ENCODE measurements at places on chromosomes 2 and 18.

DNA sequence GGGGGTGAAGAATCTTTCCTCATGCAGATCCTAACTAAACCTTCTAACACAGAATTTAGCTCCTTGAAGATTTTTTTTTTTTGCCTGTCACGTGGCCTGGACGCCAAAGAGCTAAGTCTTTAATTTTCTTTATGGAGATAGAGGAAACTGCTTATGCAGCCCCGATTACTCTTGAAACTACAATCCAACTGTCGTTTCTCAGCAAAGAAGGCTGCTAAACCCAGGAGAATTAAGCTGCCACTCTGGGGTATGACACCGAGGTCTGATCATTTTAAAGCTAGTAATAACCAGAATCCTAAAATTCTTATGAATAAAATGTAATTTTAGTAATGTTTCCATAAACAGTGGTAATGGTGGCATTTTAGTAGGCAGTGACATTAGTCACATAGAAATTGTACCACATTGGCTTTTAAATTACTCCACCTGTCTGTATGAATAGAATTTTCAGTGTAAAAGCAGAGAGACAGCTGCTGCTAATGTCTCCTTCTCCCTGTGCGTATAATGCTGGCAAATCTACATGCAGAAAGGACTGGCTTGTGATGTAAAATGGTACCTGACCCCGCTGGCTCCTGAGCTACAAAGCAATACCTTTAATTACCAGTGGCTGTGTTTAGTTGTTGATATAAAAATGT is 86.5 kb downstream of the MEIS1 start:
- DNase-seq, result no peak

- DNase-seq, result no peak
These were observed 52.7 kb downstream of the ST6GAL2 start for GRCh38 chr2:106833256-106833655.

DNA sequence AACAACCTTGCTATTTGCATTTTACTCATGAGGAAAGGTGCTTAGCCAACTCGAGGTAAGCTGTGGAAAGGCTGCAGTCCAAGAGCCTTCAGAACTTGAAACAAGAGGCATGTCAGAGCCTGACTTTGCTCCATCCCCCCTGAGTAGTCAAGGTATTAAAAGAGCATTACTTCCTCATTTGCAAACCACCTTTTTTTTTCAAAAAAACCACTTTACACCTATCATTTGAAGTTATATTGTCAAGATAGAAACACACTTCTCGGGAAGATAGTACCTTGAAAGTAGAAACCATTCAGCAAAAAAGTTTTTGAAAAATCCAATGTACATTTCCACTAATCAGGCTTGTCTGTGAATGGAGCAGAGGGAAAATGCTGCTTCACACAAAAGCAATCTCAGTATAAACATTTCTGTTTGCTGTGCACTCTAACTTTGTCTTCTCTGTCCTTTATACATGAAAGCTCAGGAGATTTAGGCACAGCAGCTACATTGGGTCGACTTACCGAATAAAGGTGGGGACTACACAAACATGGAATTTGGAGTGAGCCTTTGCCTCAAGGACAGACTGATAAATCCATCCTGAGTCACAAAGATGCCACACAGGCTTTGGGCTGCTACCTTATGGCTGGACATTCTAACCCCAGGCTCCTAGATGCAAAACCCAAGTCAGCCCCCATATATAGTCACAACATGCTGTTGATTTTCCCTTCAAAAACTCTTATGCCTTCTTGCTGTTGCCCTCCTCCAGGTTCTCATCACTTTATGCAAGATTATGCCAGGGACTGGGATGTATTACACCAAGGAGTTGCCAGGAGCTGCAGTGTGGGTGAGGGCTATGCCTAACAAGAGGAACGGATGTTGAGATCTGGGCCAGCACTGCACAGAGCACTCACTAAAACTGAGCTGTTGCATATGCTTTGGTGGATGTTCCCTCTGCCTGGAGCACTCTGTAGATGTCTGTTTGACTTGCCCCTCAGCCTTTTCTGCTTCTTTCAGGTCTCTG is 41.4 kb upstream of the EML4 start:
- no peak for DNase-seq

DNA sequence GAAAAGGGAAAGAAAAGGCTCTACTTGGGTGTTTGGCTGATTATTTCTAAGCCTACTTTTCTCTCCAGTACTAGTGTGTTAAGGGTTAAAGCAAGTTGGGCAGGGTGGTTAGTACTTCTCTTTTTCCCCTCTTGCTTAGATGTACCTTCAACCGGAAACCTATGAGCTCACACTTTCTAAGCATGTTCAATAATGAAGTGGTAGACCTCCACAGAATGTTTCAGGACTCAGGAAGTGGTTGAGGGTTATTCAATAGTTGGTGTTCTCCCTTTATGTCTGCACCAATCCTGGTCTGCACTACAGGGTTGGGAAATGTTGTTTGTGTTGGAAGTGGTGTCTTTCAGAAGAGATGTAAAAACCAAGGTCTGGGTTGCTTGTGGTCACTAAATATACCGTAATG is 137.1 kb downstream of the ZEB2 start:
- no peak for DNase-seq

DNA sequence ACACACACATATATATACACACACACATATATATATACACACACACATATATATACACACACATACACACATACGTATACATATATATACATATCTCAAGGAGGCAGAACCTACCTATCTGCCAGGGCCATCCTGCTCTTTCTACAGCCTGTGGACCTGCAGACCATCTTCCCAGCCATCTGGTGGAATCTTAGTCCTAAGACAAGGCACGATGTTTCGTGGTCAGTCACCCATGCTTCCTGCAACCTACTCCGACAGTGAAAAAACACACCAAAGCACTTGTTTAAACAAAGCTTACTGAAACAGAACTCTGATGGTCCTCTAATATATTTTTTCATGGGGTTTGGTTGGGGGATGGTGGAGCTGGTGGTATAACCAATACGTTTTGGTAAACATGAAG is 164.2 kb upstream of the ZNF521 start:
- DNase-seq, result no peak

GRCh38 chr2:119731983-119732382 is 27.7 kb upstream of the PTPN4 start:
- no peak for DNase-seq

- DNase-seq, result no peak
These were observed 66.3 kb downstream of the RRM2 start for GRCh38 chr2:10188729-10189305.

DNA sequence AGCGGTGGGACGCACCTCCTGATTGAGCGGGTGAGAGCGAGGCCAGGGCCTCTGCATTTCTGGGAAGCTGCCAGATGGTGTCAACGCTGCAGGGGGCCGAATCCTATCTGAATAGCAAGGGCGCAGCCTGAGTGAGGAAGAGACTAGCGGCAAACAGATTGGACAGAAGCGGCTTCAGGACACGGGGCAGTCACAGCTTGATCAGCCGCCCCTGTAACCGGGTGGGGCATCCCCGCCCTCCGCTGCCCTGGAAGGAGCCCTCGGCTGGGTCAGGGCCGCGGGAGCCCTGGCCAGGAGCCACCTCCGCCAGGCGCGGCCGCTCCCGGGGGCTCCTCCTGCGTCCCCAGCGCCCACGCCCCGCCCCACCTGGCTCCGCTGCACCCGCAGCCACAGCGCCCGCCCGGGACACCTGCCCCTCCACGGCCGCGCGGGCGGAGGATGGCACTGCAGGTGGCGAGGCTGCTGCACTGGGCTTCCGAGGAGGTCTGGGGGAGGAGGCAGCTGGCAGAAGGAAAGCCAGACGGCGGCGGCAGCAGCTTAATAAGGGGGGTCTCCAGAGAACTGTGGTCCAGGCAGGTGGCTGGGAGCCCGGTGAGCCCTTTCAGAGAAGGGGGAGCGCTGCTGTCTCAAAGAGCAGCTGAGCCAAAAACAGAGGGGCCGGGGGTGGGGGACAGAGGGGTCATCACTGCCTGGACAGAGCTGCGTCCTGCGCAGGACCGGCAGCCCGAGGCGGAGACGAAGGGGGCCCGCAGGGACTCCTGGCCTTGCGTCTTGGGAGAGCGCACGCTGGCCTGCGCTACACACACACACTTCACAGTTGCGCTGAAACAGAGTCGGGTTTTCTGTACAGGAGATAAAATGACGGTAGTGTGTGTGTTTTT is 18.8 kb upstream of the SOX11 start:
- DNase-seq, result no peak

GRCh38 chr2:138020432-138020831 is 56.2 kb downstream of the HNMT start:
- no peak for DNase-seq

DNA sequence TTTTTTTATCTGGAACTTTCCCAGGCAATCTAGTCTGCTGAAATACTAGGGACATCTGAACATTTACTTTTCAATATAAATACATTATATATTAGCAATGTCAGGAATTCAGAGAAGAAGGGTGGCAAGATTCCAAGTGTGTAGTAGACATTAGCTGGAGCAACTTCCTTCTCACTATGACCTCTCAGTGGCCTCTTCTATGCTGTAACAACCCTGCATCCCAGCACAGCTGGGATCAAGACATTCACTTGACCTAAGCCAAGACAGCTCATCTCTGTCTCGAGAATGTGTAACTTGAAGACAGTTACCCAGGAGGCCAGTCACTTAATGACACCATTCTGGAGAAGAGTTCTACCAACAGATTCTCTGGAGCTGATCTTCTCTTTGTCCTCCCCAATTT is 61.7 kb upstream of the RALBP1 start:
- DNase-seq, result no peak

- no peak for DNase-seq
These were observed 40.1 kb upstream of the ACAA2 start for GRCh38 chr18:49853436-49853835.

DNA sequence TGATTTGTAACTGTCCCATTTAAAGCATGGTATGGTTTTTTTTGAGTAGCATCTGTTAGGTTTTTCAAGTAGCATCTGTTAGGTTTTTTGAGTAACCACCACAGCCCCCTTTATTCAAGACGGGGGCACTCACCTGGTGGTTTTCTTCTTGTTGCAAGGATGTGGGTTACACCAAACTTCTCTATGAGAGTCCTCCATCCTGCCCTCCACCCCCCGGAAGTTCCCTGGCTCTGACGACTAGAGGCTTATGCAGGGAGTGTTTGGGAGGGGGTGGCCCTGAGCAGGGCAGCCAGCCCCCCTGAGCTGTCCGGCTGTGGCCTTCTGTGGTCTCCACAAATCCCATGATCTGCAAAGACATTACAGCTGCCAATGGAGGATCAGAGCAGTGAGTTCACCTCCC is 39.3 kb downstream of the MTCL1 start:
- DNase-seq, result no peak

- no peak for DNase-seq
These were observed 1.2 kb downstream of the ALK start for GRCh38 chr2:29920130-29920577.

DNA sequence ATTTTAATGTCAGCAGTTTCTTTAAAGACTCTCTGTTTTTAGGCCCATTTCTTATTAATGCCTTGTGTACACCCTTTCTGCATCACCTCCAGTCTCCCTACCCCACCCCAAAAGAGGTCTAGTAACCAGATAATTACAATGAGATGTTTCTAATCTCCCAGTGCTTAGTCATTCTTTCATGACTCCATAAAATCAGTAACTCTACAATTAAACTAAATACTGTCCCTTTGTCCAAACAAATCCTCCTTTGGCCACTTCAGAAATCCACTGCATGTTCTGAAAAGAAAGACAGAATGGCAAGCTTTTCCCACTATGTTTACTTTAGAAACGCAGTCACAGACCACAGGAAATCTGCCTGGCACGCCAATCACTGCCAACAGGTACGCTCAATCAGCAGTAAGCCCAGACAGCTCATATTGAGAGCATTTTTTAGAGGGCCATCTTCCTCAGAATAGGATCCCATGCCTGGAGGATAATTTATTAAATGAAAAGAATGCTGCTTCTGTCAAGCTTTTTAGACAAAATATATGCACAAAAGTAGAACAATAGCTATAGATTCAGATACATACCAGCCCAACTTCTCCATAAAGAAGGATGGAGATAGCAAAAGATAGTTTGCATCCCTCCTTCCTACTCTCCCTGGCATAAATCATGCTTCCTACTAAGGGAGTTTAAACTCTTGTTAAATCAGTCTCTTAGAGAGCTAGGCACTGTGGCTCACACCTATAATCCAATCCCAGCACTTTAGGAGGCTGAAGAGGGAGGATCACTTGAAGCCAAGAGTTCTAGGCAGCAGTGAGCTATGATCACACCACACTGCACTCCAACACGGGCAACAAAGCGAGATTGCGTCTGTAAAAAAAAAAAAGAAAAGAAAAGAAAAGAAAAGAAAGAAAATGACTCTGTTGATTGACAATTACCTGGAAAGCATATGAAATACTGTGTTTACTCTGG is 14.6 kb downstream of the CLASP1 start:
- DNase-seq, result no peak

DNA sequence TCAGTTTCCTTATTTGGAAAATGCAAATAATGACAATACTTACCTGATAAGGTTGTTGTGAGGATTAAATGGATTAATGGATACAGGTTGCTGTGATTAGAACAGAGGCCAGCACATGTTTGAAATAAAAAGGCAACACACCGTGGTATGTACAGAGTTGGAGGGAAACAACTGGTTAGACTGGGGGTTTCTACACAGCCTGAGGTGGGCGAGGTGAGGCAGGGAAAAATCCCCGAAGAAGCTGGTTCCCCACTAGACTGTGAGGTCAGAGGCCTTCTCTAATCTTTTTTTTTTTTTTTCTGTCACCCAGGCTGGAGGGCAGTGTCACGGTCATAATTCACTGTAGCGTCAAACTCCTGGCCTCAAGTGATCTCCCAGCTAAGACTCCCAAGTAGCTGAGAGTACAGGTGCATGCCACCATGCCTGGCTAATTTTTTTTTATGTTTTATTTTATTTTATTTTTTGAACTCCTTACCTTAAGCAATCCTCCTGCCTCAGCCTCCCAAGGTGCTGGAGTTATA is 1.2 kb upstream of the E2F6 start:
- DNase-seq, result no peak

DNA sequence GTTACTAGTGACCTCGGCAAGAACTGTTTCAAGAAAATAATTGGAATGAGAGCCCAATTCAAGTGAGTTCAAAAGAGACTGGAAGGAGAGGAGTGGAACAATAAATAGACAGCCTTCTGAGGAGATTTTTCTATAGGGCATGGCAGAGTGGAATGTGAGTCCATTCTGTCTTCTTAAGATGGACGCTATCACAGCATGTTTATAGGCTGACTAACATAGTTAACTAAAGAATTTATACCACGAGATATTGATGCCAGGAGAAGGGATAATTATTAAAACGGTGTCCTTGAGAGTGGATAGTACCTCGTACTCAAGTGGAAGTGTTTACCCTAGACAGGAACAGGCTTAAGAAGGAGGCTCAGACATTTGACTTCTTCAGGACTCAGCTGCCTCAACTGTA is 143.5 kb upstream of the RBBP8 start:
- DNase-seq, result no peak
